ENCODE measurements at places on chromosomes 13 and 19.

- no peak for DNase-seq
Observed at GRCh38 chr19:38375098-38375493, 725 bp downstream of the PSMD8 start.

GRCh38 chr13:28568286-28568685, 73.4 kb upstream of the FLT1 start:
- DNase-seq, result peak; percentile 55

GRCh38 chr13:68028701-68029100, 798.6 kb upstream of the PCDH9 start:
- no peak for DNase-seq

- no peak for DNase-seq
Observed at GRCh38 chr13:85095418-85096272, 703.6 kb downstream of the SLITRK6 start.

GRCh38 chr13:111992911-111993310, 74.0 kb upstream of the SOX1 start:
- no peak for DNase-seq

DNA sequence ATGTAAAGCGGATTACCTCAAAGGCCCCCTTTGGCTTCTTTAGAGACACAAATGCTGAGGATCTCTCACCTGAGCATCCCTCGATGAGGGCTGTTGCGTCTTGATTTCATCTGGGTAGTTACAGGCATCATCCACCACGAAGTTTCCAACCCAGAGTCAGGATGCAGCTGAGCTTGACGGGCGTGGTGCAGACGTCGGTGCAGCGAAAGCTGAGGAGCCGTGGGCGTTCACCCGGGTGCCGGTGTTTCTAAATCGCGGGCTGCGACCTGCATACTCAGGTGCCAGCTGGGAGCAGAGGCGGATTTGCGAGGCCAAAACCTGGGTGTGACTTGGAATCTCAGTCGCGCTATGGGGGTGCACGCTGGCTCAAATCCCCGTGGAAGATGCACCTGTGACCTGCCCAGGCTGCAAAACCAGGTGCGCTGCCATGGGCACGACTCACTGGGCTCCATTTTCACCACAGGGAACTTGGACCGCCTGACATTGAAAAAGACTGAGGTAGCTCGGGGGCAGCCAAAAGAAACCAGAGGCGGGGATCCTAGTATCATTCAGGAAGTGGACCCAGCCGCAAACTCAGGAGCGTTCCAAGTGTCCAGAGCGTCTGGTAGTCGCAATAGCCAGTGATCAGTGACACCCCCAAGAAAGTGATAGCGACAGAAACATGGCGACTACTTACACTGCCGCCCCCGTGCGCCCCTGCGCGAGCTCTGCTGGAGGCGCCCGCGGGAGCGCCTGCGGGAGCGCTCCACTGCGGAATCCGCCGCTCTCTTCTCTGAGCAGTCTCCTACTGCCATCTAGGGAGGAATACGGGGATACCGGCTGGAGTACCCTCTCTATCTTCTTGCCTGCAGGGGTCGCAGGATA, 36.4 kb upstream of the IGFL4 start:
- DNase-seq, result peak; percentile 91
